ENCODE measurements at places on chromosomes 3 and 15.

- DNase-seq, result no peak
These were observed 255.6 kb downstream of the TBL1XR1 start for GRCh38 chr3:176941689-176942088.

GRCh38 chr3:181486141-181486885 is 225.4 kb upstream of the SOX2 start:
- no peak for DNase-seq

DNA sequence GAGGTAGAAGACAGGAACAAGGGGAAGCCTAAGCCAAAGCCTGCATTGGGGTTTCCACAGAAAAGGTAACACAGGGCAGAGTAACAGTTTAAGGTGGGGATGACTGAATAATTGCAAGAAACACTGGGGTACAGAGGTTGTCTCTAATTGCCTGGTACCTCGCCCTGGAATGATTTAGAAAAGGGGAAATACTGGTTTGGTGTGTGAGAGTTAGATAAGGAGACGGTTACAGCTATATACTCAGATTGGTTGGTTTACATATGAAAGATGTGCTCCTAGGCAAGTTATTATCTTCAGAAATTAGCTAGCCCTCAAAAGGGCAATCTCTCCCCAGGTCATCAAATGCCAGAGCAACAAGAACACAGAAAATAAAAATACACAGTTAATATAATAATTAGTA is 58.8 kb downstream of the SMARCC1 start:
- no peak for DNase-seq

- DNase-seq, result no peak
These were observed 16.9 kb downstream of the NR2F2 start for GRCh38 chr15:96347181-96348111.

DNA sequence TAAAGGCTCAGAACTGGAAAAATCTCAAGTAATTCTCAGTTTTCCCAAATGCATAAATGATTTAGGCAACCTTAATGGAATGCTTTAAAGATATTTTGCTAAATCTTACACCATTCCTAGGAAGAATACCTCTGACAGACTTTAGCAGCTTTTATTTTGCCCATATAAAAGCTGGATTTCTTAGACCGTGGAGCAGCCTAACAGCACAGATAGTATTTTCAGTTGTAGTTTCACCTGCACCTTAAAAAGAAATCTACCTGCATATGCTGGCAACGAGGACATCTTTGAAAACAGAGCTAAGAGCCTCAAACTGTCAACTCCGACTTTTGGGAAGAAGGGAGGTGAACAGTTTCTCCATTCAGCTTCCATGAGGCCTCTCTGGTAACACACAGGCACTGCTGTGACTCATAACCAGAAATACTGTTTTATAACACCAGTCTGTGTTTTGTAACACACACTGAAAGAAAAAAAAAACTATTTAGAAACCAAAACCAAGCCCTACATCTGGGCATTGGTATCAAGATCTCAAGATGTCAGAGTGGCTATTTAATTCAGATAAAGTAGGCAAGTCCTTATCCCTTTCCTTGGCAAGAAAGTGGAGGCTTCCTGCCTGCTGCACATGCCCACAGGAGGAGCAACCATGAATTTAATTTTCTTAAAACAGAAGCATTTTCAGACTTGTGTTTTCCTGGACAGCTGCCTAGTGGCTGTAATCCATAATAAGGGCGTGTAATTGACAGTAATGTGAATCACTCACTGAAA is 181.5 kb upstream of the ICE2 start:
- no peak for DNase-seq

DNA sequence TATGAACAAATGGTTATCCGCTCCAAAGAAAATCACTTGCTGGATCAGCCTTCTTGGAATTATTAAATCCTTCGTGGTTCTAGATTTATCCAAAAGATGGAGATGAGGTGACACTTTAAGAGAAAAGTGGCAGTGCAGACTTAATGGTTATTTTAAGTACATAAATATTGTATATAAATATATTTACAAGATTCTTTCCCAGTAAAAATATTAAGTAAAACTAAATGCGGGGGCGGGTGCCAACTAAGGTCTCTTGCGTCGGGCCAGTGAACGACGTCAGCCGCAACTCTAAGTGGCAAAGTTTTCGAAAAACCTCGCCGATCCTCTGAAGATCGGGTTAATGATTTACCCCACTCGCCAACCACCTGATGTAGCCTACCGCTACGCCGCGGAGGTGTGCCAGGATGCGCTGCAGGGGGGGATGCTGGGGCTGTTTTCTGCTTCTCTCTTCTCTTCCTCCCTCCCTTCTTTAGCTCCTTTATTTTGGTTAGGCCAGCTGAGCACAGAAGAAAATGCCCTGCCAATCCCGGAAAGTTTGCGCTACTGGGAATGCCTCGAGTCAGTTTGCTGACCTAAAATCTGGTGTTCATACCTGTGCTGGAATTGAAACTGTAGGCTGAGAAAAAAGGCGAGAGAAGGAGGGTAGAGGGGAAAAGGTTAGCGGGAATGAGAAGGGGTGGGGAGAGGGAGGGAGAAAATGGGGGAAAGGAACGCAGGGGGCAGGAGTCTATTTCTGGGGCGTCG is 7.6 kb upstream of the FOXB1 start:
- no peak for DNase-seq

GRCh38 chr3:4508048-4508981 is 15.2 kb downstream of the ITPR1 start:
- DNase-seq, result no peak

GRCh38 chr3:94323596-94323995 is 260.7 kb downstream of the NSUN3 start:
- no peak for DNase-seq

GRCh38 chr15:75577401-75578172 is 1.5 kb downstream of the PTPN9 start:
- no peak for DNase-seq

DNA sequence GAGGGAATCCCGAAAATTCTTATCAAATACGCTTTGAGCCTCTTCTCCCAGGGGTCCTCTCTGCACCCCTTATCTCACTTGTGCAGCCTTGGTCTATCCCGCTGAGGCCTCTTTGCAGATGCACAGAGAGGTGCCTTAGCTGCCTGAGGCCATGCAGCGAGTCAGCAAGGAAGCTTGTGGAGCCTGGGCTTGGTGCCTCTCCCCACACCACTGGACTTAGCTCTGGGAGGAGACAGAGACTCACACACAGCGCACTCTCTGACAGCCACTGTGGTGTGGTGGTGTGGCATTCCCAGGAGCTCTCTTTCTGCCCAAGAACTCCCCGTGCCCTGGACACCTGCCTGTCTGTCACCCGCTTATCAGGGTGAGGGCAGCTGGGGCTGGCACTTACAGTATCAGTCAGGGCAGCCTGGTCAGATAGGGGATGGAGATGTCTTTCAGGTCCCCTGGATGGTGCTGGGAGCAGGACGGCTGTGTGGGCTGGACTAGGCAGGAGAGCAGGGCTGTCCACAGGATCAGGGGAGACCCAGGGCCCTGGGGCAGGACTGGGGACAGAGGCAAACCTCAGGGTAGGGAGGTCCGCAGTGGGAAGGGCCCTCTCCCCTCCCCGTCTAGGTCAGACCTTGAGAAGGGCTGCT is 10.2 kb upstream of the LINGO1 start:
- no peak for DNase-seq

DNA sequence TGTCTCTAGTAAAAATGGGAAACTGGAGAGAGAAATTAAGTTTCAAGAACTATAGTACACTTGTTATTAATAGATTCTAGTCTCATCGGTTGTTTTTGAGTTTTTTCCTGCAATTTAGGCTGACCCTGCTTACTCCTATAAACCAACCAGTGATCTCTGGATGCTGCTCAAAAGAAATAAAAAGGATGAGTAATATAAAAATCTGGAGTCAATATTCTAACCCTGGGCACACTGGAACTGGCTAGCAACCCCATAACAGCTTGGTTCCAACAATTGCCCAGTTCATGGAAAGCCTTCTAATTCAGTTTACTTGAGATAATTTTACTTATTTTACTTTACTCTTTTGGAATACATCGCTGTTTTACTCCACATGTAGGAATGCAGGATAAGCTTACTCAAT is 211.6 kb downstream of the GBE1 start:
- DNase-seq, result no peak

GRCh38 chr15:74158855-74159650 is 14.5 kb upstream of the ISLR start:
- no peak for DNase-seq

GRCh38 chr15:60649845-60650548 is 171.1 kb upstream of the ICE2 start:
- no peak for DNase-seq

DNA sequence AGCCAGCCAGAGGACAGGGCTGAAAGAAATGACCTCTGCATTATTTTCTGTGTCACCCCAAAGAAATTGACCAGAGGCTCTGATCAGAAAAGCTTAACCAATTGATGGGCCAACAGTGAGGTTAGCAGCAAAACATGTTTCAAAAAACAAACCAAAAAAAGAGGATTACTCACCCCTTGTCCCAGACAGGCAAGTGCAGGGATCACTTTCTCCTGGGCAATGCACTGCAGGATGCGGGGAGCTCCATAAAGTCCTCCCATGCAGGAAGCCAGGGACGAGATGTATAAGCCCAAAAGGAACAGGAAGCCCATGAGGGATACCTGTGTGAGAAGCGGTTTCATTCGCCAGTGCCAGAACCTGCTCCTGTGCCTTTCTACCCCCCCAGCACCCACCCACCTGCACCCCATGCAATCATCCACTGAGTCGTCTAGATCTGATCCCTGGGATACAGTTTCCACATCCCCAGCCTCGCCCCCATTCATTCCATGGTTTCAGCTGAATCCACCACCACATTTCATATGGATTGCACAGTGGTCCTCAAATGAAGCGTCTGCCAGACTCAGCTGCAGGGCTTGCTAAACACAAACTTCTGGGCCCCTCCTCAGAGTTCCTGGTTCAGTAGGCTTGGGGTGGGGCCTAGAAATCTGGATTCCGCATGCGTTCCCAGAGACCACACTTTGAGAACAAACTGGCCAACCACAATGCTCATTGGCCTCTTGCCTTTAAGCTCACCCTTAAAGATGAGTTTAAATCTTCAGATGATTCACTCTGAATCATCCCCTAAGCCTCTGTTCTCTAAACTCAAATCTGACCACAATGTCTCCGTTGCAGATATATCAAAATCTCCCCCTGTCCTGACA is 54.4 kb upstream of the HEG1 start:
- no peak for DNase-seq

- DNase-seq, result no peak
These were observed 493.1 kb downstream of the FHIT start for GRCh38 chr3:60758171-60758570.

- DNase-seq, result no peak
These were observed 406 bp upstream of the GABRB3 start for GRCh38 chr15:26773067-26773877.

DNA sequence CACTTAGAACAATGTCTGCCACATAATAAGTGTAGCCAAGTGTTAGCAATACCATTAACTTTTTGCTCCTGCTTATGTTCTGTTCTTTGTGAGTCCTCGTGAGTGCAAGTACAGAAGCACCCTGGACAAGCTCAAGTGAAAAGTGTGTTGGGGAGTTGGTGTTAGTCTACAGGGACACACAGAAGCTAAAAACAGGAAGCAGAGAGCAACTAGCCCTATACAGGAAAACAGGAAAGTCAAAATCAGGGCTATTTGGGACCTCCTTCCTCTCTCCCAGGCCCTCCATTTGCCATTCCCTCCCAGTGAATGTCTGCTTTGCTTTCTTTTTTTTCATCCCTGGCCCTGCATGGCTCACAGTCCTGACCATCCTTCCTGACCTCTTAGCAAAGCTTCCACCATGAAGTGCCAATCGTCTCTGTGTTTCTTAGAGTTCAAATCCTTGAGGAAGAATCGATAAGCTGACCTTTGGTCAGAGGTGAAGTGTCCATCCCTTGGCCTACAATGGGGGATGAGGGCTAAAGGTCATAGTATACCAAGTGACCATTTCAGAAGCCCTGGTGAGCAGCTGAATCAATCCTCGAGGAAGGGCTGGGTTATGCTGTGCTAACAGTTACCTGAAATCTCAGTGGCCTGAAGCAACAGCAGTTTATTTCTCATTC is 328.2 kb downstream of the SHQ1 start:
- DNase-seq, result no peak

GRCh38 chr3:186990878-186991308 is 60.6 kb downstream of the ST6GAL1 start:
- DNase-seq, result no peak

- DNase-seq, result no peak
These were observed 5.0 kb downstream of the CD47 start for GRCh38 chr3:108085810-108086350.

DNA sequence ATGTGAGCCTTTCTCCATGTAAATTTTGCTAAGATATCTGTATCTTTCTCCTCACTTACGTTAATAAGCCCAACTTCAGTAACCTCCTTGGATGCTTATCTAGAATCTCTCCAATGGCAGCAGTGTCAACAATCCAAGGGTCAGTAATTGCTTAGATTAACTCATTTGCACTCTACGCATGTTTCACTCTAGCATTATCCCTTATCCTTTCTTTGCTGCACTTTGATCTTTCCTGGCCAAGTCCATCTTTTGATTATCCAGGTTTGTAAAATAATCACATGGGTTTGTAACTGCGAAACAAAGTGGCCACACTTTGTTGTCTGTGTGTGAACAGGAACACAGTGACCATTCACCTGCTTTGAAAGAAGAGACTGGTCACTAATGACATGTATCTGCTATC is 577.6 kb downstream of the RSL24D1 start:
- no peak for DNase-seq

DNA sequence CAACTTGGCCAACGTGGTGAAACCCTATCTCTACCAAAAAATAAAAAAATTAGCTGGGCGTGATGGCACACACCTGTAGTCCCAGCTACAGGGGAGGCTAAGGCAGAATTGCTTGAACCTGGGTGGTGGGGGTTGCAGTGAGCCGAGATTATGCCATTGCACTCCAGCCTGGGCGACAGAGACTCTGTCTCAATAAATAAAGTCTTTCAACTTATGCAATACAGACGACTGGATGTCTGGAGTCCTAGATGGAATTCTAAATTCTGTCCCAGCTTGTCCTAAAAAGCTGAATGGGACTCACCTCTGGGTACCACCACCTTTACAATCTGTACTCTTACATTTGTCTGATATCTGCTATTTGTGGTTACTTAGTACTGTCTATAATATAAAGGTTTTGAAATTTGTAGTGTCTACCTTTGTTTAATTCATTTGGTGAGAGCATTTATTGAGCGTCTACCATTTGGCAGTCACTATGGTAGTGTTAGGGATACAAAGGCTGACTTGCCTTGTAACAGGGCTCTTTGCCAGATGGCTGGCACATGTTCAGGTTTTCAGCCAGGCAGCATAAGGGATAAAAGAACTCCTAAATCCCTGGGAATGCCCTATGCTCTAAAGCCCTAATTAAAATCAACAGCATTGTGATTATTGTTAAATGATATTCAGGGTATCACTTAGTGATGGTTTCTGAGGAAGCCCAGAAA is 7.2 kb upstream of the ZNF609 start:
- no peak for DNase-seq

DNA sequence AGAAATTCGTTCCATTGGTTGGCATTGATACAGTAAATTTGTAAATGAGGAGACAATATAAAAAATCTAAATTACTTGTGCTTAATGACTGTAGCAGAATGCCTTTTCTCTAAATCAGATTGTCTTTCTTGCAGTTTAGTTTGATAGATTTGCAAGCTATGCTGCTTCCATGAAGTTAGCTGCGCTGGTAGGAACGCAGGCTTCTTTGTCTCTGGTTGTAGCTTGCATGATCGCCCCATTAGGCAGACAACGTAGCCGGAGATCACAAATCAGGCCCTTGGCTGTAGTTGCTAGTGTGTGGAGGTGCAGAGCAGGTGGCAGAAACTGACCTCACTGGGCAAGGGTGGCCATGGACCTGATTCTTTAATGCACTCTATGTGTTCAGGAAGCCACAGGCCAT is 6.1 kb downstream of the ZIC1 start:
- no peak for DNase-seq
